ENCODE measurements at places on chromosomes 5 and 9.

DNA sequence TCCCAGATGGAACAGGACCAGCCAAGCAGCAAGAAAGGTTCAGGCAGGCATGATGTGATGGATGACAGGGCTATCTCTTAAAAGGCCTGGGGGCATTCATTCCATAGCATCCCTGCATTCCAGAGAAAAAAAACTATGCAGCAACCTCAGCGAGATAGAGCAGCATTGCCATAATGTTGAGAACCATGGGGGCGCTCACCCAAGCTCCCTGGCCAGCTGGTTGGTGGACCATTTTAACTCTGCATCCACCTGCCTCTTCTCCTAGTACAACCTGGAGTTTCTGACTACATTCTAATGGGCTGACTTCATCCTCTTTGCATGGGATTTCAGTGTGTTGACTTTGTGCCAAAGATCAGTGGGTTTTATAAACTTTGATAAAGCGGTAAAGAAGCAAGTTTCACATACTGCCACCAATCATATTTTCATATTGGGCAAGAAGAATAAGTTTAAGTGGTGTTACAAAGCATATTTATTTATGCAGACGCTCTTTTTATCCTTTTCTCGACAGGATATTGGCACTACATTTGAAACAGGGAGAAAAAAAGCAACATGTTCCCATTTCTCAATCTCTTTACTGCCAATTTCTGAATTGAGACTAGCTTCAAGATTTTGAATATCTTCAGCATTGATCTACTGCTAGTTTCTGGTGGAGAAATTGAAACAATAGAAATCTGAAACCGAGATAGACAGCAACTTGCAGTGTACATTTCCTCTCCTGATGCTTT lies 378.3 kb upstream of the WWC1 start:
- peak; percentile 64 for DNase-seq

DNA sequence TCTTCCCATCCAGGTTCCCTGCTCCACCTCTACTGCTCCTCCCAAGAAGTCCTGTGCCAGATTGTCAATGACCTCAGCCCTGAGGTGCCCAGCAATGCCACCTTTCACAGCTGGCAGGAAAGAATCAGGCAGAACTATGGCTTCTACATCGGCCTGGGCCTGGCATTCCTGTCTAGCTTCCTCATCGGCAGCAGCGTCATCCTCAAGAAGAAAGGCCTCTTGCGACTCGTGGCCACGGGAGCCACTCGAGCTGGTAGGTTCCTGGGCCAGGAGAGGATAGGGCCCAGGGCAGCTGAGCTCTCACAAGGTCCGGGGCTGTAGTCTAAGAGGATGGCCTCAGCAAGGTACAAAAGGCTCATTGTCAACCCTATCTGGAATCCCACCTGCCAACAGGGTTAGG lies 3.1 kb downstream of the NIPAL4 start:
- DNase-seq: peak; percentile 39

DNA sequence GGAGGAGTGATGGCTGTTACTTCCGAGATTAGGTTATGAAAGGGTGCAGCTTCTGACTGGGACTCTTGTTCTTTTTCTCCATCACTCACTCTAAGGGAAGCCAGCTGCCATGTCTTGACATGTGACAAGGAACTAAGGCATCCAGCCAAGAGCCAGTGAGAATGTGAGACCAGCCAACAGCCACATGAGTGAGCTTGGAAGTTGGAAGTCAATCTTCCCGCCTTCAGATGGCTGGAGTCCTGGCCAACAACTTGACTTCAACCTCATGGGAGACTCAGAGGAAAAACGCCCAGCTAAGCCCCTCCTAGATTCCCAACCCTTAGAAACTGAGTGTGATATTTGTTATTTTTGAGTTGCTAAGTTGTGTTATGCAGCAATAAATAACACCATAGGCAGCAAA lies 201.1 kb downstream of the SNX18 start:
- DNase-seq: no peak

DNA sequence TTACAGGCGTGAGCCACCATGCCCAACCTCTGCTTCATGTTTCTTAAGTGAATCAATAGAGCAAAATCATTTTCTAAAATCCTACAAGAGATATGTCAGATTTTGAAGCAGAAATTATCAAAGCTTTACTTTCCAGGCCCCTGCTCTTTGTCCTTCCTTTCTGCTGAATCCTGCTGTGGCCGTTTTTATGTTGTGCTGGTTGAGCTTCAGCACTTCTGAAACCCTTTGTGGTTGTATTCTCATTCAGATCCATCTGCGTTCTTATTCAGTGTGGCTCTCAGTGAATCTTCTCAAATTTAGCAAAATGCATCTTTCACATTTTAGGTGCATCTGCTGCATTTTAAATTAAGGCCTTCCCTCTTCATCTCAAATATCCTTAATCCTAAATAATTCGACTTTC lies 26.0 kb downstream of the JMY start:
- DNase-seq: no peak

- no peak for DNase-seq
Measured at GRCh38 chr5:72871366-72872024, 55.0 kb downstream of the TNPO1 start.

DNA sequence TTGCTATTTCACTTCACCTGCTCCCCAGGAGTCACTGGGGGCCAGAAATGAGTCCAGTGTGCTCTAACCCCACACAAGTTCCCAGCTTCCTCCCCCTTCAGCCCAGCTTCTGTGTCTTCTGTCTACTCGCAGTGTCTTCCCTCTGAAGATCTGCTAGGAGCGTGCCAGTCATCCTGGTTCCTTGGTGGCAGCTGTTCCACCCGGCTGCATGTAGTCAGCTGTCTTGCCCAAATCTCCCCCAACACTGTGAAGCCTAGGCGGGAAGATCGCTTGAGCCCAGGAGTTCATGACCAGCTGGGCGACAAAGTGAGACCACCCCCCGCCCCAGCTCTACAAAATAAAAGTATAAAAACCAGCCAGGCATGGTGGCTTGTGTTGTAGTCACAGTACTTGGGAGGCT lies 154.0 kb downstream of the GDNF start:
- no peak for DNase-seq

DNA sequence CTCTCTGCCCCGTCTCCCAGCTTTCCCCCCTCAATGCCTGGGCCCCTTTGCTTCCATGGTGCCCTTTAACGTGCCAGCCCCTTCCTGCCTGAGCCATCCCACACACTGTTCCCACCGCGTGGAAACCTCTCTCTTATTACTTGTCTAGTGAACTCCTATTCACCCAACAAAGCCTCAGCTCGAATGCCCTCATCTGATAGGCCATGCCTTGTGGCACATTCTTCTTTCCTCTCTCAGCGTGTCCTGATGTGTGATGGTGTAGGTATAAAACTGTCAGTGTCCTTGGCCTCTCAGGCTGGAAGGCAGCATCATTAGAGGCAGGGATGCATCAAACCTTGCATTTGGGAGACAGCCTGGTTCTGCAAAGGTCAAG lies 152.3 kb downstream of the OLFM1 start:
- no peak for DNase-seq

DNA sequence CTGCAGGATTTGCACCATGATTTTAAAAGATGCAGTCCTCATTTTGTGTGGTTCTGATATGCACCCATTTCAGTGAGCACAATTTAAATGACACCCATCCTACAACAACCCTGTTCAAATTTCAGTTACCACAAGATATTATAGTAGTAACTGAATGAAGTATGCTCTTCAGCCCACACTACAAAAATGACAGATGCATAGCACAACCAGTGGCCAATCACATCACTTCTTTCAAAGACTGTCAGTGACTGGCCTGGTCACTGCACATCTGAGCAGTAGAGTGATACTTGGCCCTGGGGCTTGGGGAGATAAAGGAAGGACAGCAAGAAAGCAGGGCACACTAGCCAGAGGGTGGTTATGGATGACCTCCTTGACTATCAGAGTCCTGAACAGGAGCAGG lies 19.8 kb upstream of the IFNK start:
- DNase-seq: no peak

GRCh38 chr9:2742214-2742613 lies 24.9 kb downstream of the KCNV2 start:
- no peak for DNase-seq

GRCh38 chr5:10317825-10318682 lies 10.4 kb upstream of the CMBL start:
- peak; percentile 56 for DNase-seq

GRCh38 chr9:21810388-21810787 lies 8.0 kb downstream of the MTAP start:
- peak; percentile 48 for DNase-seq
